ENCODE measurements at places on chromosomes 7 and 10.

GRCh38 chr10:27241010-27241651 lies 534 bp upstream of the ACBD5 start:
- DNase-seq: no peak

DNA sequence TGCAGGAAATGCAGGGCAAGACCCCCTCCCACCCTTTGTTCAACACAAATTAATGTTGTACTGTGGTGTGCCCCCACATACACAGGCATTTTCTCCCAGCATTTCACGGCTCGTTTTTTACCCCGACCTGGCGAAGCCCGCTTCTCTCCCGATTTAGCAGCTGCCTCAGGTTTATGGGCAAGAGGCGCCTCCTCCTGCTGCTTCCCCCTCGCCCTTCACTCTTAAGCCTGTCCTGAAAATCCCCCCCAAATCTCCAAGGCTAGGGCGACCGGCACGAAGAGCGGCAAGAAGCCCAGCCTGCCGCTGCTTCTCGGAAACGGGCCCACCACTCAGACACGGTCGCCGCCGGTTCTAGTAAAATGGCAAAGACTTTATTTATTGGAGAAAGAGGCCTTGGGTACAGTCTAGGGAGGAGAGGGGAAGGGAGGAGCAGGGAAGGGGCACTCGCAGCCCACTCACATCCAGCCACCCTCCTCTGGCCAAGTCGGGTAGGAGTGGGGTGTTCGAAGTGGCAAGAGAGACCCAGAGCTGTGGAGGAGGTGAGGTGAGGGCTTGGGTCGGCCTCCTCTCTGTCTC lies 3.3 kb downstream of the LBX1 start:
- no peak for DNase-seq

DNA sequence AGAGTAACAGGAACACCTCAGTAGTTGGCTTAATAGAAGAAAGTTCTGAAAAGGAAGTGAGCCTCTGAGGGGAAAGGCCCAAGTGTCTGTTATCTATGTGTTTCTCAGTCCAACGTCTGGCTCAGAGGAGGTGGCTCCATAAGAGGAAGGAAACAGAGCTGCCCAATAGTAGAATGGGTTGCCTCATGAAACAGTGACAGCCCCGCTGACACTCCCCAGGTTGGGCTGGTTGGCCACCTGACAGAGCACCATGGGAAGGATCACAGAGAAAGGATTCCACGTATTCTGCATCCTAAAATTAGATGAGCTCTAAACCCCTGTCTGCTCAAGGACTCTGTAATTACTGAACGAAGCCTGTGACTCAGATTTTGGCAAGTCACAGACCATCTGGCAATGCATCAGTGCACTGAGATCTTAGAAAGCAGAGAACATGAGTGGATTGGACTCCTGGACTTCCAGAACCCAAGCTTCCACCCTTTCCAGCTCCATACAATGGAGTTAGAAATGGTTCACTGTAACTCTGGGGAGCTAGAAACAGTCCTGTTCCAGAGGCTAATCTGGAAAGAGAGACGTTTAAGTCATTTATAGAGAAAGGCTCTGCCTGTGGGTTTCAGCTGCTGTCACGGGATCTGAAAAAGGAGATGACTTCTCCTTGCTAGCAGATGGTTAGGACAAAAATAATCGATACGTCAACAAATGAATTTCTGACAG lies 2.9 kb downstream of the PKD2L1 start:
- DNase-seq: no peak

GRCh38 chr7:20543500-20543899 lies 72.0 kb upstream of the ABCB5 start:
- no peak for DNase-seq

DNA sequence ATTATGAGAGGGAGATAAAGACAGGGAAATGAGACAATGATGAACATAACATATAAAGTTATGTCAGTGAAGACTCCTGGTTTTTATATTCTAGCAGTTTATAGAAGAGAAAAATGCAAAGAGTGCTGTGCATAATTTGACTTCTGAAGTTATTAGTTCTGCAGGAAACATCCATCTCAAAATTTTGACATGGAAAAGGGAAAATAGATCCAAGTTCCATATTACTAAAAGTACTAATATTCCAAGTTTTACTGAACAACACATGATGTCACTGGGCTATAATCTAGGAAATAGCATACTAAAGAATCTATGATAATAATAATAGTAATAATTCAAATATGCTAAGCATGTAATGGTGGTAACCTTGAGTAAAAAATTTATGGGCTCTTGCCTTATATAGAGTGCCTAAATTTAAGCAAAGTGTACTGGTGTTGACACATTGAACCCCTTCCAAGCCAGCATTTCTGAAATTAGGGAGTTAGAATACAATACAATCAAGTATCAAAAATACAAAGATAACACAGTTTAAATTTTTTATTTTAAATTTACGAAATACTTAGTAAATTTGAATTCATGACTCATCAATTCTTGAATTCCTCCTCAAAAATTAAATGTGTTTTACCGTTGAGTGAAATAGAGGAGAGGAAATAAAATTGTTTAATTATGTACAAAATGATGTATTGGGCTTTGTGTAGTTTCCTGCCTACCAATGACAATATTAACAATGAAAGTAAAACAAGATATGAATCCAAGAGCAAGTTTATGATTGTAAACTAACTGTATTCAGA lies 102.8 kb upstream of the KCND2 start:
- no peak for DNase-seq

- no peak for DNase-seq
These were observed 17.0 kb upstream of the LYZL1 start for GRCh38 chr10:29271877-29272276.

- no peak for DNase-seq
These were observed 66.4 kb downstream of the CDH23 start for GRCh38 chr10:71463111-71463510.

GRCh38 chr7:1348823-1349335 lies 110.4 kb downstream of the MICALL2 start:
- no peak for DNase-seq

- DNase-seq: no peak
These were observed 29.5 kb upstream of the LEP start for GRCh38 chr7:128211626-128212025.

DNA sequence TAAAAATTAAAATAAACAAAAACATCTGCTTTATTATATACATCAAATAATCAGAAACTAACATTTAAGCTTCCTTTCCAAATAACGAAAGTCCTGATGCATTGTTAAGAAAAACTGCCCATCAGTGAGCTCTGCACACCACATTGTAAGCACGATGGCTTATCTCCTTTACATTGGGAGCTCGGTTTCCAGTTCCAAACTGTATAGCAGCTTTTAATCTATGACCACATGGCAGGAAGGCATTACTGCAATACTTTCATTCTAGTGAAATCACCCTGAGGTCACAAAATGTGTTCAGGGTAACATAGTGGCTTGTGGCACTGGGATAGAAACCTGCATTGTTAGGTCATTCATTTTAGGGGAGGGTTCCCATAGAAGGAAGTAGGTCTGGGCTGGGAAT lies 146.3 kb downstream of the ZNF22 start:
- DNase-seq: no peak

- no peak for DNase-seq
These were observed 5.1 kb downstream of the TSPAN14 start for GRCh38 chr10:80459047-80459865.

DNA sequence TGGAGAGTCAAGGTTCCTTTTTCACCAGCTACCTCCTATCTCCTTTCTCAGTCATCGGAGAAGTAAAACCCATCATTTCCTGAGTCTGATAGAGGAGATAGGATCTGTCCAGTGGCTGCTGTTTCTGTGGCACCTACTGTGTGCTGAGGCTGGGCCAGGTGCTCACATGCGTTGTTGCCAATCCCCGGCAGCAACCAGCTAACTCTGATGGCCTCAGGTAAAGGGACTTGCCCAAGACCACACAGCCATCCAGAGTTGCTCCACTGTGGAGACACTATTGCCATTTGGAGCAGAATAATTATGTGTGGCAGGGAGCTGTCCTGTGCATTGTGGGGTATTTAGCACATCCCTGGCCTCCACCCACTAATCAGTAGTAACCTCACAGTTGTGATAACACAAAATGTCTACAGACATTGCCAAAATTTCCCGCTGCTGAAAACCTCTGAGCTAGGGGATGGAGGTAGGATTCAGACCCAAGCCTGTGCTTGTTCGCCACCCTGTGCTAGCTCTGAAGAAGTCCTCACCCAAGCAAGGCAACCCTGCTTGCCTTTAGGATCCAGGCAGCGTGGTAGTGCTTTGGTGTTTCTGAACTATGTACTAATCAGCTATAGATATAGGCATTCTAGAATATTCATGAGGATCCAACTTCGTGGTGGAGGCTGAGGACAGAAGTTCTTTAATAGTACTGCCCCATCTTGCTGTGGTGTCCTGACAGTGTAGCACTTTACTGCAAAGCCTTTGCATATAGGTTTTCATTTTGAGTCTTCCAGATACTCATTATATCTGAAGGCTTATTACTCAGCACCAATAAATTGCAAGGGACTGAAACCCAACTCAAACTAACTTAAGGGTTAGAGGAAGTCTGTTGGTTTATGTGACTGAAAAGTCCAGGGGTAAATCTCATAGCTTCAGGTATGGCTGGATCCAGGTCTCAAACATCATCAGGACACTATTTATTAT lies 164.6 kb downstream of the GRK5 start:
- no peak for DNase-seq
